ENCODE measurements at places on chromosomes 5 and 9.

DNA sequence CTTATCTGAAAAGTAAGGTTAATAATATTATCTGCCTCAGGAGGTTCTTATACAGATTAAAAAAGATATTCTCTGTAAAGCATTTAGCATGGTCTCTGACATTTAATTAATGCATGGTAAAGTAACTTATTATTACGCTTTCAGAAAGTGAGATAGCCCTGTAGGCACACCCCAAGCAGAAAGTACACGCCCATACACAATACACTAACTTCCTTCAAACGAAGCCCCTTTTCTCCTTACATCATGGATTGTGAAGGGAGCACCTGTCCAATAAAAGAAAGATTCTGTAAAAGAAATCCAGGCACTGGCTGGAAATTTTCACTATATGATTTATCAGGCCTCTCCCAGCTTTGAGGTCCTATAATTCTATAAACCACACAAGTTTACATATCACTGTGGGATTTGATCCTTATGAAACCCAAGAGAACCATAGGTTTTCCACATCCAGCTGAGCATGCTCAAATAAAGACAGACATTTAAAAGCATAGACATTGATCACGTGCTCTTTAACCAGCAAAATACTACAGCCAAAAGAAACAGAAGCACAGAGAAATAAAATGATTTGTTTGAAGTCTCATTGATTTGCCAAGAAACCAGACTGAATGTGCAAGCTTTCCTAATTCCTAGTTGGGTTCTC lies 14.1 kb upstream of the NR3C1 start:
- peak overlapping the region; percentile 42 for H3K27ac ChIP-seq
- peaks cover 4% of the 10 kb centered on the region for H3K36me3 ChIP-seq
- H3K4me1 ChIP-seq: peaks cover 38% of the 10 kb centered on the region
- DNase-seq: no peak

- no peak for DNase-seq
- no peak overlapping the region for H3K27ac ChIP-seq
- no peaks in the 10 kb centered on the region for H3K4me1 ChIP-seq
- H3K27me3 ChIP-seq: no peaks in the 10 kb centered on the region
- H3K4me3 ChIP-seq: no peak overlapping the region
- peaks cover 16% of the 10 kb centered on the region for H3K36me3 ChIP-seq
Measured at GRCh38 chr5:102955488-102955887, 164.4 kb downstream of the GIN1 start.

DNA sequence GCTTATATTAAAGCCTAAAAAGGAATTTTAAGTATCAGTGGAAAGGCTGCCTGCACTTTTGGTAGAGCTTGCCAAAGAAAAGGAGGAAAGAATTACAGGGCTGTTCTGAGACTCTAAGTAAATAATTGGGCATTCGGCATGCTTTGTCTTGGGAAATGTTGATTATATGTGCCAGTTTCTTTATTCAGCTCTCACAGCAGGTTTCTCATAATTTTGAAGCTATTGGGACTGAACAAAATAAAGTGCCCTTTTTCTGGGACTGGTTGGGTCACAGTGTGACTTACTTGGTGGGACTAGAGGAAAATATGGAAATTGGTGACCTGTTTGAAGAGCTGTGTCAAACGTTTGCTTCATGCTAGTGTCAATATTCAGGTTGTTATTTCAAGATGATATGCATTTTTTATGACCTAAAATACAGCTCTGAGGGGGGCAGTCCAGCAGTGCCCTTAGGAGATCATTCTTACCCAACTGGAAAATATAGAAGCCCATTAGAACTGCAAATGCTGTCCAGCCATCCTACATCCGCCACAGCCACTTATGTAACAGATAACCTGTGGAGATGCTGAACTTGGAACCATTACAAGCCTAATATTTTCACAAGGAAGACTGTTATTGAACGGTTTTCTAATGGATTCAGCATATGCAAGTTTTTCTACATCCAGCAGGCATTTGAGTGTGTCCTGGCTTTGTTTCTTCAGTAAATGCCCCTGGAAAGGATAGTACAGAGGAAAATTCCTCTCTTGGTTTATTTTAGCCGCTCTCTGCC lies 122.4 kb downstream of the SNCAIP start:
- no peak overlapping the region for H3K4me3 ChIP-seq
- no peak overlapping the region for H3K27ac ChIP-seq
- DNase-seq: no peak
- no peaks in the 10 kb centered on the region for H3K4me1 ChIP-seq

GRCh38 chr5:28855626-28856025 lies 1817.2 kb upstream of the CDH9 start:
- no peak for DNase-seq
- no peaks in the 10 kb centered on the region for H3K4me1 ChIP-seq
- no peak overlapping the region for H3K27ac ChIP-seq
- H3K36me3 ChIP-seq: no peaks in the 10 kb centered on the region

GRCh38 chr5:65734921-65735320 lies 12.9 kb downstream of the NLN start:
- no peaks in the 10 kb centered on the region for H3K27me3 ChIP-seq
- H3K4me1 ChIP-seq: peaks cover 5% of the 10 kb centered on the region
- H3K4me3 ChIP-seq: no peak overlapping the region
- no peak overlapping the region for H3K27ac ChIP-seq
- peaks cover 10% of the 10 kb centered on the region for H3K36me3 ChIP-seq

GRCh38 chr9:101620452-101620851 lies 25.7 kb upstream of the PPP3R2 start:
- H3K4me1 ChIP-seq: peaks cover 4% of the 10 kb centered on the region
- H3K4me3 ChIP-seq: no peak overlapping the region
- no peak overlapping the region for H3K27ac ChIP-seq
- no peaks in the 10 kb centered on the region for H3K36me3 ChIP-seq
- no peak for DNase-seq

DNA sequence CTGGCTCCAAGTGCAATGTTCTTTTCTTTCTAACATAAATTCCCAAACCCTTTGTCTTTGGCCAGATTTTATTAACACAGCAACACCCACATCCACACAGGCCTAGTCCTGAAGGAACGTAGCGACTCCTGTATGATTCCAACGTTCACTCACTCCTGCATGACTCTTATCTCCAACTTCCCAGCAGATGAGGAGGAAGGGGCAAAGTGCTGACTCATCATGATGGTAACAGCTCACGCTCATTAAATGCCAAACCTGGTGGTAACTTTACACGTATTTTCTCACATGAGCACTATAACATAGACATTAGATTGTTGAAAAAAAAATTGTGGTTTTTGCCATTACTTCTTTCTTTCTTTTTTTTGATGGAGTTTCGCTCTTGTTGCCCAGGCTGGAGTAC lies 1349.5 kb downstream of the EFNA5 start:
- H3K36me3 ChIP-seq: no peaks in the 10 kb centered on the region
- no peaks in the 10 kb centered on the region for H3K27me3 ChIP-seq
- no peak for DNase-seq

DNA sequence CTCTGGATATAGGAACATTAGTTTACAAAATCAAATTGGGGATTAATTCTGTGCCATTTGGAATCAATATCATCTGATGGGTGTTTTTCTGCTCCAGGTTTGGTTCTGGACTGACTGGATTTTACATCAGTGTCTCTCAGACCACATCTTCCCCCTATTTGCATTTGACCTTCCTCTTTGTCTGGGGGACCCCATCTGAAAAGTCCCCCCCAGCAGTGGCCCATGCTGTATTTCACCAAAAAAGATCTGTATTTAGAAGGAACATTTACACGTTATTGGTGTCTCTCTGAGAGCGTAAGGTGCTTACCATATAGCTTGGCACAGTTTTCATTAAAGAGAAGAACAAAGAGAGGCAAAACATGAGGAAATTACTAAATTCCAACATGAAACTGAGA lies 215.6 kb upstream of the CLINT1 start:
- no peak for DNase-seq
- peaks cover 21% of the 10 kb centered on the region for H3K27me3 ChIP-seq

DNA sequence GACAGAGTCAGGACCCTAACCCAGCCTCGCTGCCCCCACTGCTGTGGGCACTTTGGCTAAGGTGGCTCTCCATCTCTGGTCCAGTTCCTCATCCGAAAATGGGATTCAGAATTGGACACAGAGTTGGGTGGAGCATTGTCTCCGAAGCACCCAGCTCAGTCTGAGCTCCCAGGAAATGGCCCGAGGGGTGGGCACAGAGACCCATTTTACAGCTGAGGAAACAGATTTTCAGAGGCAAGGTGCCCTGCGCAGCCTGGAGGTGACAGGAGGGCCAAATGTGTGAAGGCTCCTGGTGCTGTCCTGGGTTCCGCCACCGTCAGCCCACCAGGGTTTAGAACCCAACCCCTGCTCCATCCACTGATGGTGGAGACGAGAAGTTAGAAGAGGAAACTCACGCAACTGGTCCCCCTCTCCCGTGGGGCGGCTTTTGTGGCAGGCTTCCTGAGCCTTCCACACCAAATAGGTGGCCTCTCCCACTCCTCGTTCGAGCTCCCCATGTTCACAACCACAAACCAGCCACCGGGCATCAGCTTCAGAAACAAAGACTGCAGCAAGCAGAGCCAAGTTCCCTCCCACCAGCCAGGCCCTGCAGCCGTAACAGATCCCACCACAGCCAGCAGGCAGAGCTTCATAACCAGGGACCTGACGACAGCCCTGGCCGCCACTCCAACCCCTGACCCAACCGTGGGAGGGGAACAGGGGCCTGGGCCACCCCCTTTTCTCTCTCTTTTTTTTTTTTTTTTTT lies 90.9 kb upstream of the LMX1B start:
- no peak for DNase-seq
- peaks cover 52% of the 10 kb centered on the region for H3K27me3 ChIP-seq
- H3K4me3 ChIP-seq: peak overlapping the region; percentile 39
- peaks cover 48% of the 10 kb centered on the region for H3K4me1 ChIP-seq
